ENCODE measurements at places on chromosomes 2 and 18.

DNA sequence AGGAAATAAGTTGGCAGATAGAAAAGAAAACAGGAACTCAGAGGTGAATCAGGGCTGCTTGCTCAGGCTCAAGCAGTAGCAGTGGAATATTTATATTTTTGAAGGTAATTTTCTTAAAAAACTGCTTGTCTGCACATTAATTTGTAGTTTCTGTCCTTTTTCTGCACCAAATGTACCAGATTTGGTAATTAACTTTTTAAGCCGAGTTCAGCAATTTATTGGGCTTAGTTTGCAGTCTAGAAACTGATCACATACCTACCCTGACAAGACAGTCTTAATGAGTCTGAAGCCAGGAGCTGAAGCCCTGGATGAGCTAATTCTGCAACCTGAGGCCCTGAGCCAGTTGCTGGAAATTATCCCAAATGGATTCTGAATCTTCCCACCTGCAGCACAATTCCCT, 647.0 kb downstream of the TDRD15 start:
- no peak for DNase-seq

DNA sequence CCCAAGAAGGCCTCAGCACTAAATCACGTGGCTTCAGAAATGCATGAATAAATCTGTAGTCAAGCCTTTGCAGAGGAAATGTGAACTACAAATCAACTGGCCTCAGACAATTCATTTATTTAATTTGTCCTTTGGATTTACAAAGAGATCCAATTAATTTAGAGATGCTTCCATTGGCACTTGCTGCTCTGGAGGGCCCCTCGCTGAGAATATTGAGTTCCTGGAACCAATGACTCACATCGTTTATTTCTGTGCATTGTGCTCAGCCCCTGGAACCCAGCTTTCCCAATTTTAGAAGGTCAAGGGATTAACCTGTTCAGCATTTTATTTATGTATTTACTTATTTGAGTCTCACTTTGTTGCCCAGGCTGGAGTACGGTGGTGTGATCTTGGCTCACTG, 47.2 kb upstream of the MGAT4A start:
- no peak for DNase-seq

- no peak for DNase-seq
Observed at GRCh38 chr2:240136671-240137292, 677 bp upstream of the COPS9 start.

DNA sequence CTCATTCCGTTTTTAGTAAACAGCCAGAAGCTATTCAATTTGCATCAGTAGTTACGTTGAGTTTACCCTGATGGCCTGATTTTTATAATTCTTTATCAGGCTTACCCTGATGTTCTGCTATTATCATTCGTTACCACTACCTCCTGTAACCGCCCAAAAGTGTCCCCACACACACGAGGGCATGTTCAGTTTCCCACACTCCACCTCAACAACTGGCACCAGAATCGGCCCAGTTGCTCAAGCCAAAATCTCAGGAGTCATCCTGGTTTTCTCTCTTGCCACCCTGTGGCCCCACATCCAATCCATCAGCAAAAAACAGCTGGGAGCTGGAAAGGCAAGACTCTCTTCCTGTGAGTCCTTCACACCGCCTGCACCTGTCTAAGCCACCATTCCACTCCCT, 102.9 kb upstream of the RAB6C start:
- no peak for DNase-seq

- no peak for DNase-seq
Observed at GRCh38 chr18:78525366-78526111, 454.1 kb upstream of the SALL3 start.

GRCh38 chr2:234081970-234082822, 31.7 kb downstream of the SPP2 start:
- no peak for DNase-seq

- no peak for DNase-seq
Observed at GRCh38 chr2:183025993-183026392, 12.3 kb downstream of the NCKAP1 start.

GRCh38 chr2:180562378-180562777, 418.0 kb upstream of the UBE2E3 start:
- DNase-seq, result no peak

- no peak for DNase-seq
Observed at GRCh38 chr2:227407591-227408151, 19.9 kb upstream of the SCYGR1 start.

DNA sequence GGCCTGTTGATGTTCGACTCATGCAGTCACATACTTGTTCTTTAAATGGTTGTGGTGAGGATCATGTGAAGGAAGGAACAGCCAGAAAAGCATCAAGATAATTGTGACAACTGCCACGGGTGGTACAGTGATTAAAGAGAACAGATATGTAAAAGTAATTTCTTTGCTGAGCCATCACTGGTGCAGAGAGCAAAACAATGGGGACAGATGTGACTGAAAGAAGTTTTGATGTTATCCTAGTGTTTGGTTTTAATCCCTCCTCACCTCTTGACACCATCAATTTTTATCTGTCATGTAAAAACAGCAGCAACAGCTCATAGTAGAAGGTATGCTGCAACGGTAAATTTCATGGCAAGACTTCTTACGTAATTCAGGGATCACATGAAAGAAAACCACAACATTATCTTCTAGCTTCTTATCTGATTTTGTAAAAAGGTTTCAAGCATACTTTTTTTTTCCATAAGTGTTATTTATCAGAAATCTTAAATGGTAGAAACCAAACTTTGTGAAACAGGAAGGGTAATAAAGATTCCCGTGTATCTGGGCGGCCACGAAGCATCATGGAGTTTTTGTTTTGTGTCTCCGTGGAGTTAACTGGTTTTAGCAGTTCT, 65.2 kb downstream of the PLCL1 start:
- no peak for DNase-seq

- no peak for DNase-seq
Observed at GRCh38 chr2:177460973-177461585, 68.5 kb downstream of the AGPS start.
